ENCODE measurements at places on chromosomes 11 and 22.

- DNase-seq = no peak
These were observed 32.2 kb downstream of the PARVA start for GRCh38 chr11:12409621-12410005.

GRCh38 chr22:48391171-48391711 lies 1436.4 kb downstream of the BRD1 start:
- DNase-seq = no peak

GRCh38 chr22:50445071-50445879 lies 29.6 kb downstream of the SBF1 start:
- no peak for DNase-seq

DNA sequence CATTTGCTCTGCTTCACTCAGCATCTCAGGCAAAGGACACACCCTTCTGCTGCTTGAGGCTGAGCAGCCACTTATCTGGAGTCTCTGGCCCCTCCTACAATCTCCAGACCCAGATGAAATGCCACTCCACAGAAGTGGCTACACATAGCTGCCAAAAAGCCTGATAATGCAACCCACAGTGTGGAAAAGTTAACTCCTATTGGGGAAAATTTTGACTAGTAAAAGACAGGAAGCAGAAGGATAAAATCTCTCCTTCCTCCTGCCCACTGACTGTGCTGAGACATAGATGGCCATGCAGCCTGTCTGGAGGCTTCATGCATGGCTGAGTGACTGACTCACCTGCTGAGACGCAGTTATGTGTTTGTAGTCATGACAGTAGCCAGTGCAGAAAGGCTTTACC lies 92.3 kb upstream of the TEAD1 start:
- DNase-seq = peak; percentile 77
